T-helper 2 cell treated with Interferon-gamma antibody and Interleukin-4, amounts not matched to agents 5 μg/mL and 100 μg/mL, for 36 hours (primary cell): ENCODE measurements at places on chromosomes 4 and X.

DNA sequence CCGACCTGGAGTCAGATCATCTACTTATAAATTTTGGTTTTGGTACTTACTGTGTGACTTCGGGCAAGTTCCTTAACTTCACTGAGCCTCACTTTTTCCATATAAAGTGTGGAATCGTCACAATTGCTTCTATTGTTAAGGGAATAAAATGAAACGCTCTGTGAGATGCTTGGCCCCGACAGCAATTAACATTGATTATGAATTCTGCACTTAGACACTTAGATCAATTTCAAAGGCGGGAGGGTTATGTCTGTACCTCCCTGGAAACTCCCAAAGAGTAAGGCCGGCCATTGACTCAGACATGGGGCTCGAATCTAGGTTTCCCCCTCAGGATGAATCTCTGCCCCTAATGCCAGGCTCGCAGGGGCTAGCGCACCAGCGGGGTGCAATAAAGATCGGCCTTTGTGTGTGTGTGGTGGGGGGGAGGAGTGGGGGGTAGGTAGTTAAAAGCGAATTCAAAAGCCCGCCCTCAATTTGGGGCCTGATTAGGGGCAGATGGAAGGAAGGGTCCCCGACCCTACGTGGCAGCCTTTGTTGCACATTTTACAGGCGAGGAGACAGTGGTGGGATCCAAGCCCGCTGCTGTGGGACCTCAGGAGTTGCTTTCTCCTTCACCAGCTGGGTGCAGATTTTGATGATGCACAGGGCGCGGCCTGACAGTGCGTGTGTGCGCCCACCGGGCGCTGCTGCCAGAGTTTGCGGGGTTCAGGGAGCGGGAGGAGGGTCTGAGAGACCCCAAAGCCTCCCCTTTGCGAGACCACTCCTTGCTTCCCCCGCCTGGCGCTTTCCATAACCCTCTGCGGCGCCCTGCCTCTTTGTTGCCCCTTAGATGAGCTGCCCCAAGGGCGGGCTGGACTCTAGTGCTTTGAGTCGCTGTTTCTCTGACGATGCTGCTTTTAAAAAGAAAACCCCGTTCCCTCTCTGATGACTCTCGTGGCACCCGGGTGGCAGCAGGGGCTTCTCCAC, 9.6 kb downstream of the MSX1 start:
- DNase-seq, result no peak
- peaks cover 4% of the 10 kb centered on the region for H3K36me3 ChIP-seq
- peaks cover 3% of the 10 kb centered on the region for H3K4me1 ChIP-seq
- peaks cover 72% of the 10 kb centered on the region for H3K27me3 ChIP-seq
- no peak overlapping the region for H3K4me3 ChIP-seq

GRCh38 chrX:1518512-1518911, 18.5 kb downstream of the P2RY8 start:
- no peak overlapping the region for H3K4me3 ChIP-seq
- DNase-seq, result no peak
- peak overlapping the region; percentile 15 for H3K27ac ChIP-seq

- DNase-seq, result no peak
- H3K36me3 ChIP-seq, result peaks cover 8% of the 10 kb centered on the region
- H3K4me3 ChIP-seq, result no peak overlapping the region
- H3K27me3 ChIP-seq, result no peaks in the 10 kb centered on the region
These were observed 70.3 kb downstream of the RAB28 start for GRCh38 chr4:13413729-13414437.

DNA sequence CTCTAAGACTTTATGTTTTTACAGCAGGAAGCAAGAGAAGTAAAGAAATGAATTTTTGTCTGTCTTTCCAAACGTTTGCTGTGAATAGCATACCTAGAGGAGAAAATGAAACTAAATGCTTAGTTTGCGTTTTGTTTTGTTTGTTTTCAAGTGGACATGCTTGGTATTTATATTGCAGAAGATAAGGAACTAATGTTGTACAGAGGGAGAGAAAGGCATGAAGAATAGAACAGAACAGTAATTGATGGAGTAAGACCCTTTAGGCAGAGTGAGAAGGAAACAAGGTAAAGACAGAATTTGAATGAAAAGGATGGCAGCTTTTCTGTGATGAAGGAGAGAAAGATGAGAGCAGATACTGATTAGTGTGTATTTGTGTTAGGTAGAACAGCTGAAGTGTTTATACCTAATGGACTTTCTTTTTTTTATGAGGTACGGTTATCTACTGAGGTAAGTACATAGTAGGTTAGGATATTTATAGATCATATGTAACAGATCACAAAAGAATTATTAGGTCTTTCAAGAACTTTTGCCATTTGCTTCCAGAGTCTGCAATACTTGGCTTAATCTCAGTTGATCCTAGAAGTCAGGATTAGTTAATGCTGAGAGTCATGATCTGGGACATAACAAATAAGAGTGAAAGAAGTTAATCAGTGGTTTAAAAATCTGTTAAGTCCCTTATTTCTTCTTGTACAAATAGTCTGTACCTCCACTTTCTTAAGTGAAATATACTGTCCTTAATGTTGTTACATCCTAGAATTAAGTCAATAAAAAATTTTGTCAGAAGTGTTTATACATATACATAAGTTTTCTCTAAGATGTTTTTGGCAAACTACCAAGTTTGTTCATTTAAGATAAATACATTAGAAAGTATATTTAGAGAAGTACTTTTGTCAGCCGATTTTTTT, 36.8 kb downstream of the FABP2 start:
- H3K27ac ChIP-seq, result peak overlapping the region; percentile 79
- H3K4me3 ChIP-seq, result peak overlapping the region; percentile 74
- peaks cover 3% of the 10 kb centered on the region for H3K36me3 ChIP-seq

DNA sequence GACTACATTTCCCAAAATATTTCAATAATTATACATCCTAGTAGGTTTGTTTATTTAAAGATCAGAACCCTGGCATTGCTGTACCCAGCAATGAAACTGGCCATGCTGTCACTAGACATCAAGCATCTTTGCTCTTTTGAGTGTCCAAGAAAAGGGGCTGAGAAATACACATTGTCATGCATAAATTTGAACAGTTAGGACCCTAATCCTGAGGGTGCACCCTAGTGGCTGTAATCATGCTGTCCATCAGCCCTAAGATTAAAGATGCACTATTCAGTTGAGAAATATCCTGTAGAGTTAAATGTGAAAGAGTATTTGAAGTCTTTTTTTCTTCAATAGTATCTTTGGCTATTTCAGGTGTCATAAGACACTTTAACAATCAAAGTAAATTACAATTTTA, 108.8 kb downstream of the NFKB1 start:
- peak overlapping the region; percentile 18 for H3K27ac ChIP-seq
- H3K27me3 ChIP-seq, result no peaks in the 10 kb centered on the region
- peaks cover 94% of the 10 kb centered on the region for H3K36me3 ChIP-seq
- no peak for DNase-seq
- peaks cover 76% of the 10 kb centered on the region for H3K4me1 ChIP-seq

GRCh38 chr4:56871371-56871866, 36.3 kb upstream of the REST start:
- H3K36me3 ChIP-seq, result no peaks in the 10 kb centered on the region
- no peak overlapping the region for H3K27ac ChIP-seq
- no peaks in the 10 kb centered on the region for H3K4me1 ChIP-seq
- H3K27me3 ChIP-seq, result peaks cover 9% of the 10 kb centered on the region

GRCh38 chr4:139501927-139502899, 48.3 kb downstream of the RAB33B start:
- DNase-seq, result no peak
- no peaks in the 10 kb centered on the region for H3K27me3 ChIP-seq
- H3K36me3 ChIP-seq, result peaks cover 6% of the 10 kb centered on the region
- no peak overlapping the region for H3K27ac ChIP-seq
- no peak overlapping the region for H3K4me3 ChIP-seq

DNA sequence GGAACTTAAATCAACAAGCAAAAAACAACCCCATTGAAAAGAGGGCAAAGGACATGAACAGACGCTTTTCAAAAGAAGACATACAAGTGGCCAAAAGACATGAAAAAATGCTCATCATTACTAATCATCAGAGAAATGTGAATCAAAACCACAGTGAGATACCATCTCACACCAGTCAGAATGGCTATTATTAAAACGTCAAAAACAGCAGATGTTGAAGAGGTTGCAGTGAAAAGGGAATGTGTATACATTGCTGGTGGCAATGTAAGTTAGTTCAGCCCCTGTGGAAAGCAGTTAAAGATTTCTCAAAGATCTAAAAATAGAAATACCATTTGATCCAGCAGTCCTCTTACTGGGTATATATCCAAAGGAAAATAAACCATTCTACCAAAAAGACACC, 22.6 kb downstream of the RTL9 start:
- no peak overlapping the region for H3K4me3 ChIP-seq
- no peaks in the 10 kb centered on the region for H3K36me3 ChIP-seq
- H3K27ac ChIP-seq, result no peak overlapping the region
- DNase-seq, result no peak
- no peaks in the 10 kb centered on the region for H3K4me1 ChIP-seq

DNA sequence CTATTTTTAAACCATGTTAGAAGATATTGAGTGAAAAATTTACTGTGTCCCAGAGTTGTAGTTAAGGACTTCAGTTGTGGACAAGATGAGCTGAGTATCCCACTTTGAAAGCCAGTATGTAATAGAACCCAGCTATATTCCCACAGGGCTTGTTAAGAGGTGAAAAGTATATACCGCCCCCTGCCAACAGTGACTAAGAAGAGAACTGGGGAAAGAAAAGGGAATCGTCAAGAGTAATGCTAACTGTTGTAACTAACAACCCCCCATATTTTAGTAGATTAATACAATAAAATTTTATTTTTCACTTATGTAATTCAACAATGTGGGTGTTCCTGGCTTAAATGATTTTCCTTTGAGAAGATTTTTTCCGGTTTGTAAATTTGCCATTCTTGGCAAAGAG, 250.4 kb upstream of the GIMD1 start:
- H3K4me1 ChIP-seq, result no peaks in the 10 kb centered on the region
- no peaks in the 10 kb centered on the region for H3K36me3 ChIP-seq
- H3K4me3 ChIP-seq, result no peak overlapping the region

DNA sequence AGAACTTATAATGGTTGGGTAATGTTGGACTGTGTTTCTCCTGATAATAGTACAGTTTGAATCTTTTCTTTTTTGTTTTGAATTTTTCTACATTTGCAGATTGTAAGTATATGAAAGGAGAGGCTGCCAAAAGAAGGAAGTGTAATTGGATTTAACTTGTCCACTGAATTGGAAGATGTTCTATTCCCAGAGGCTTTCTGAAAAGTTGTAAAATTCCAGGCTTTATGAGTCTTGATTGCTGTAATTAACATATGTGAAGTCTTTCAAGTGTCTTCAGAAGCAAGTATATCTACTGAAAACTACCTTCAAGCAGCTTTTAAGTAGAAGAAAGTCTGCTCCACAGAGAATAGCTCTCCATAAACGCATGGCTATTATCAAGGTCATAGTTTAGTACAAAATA, 2456.4 kb downstream of the PCDH7 start:
- no peaks in the 10 kb centered on the region for H3K4me1 ChIP-seq
- no peak overlapping the region for H3K4me3 ChIP-seq
- H3K27ac ChIP-seq, result no peak overlapping the region
- H3K27me3 ChIP-seq, result no peaks in the 10 kb centered on the region
- DNase-seq, result no peak
- no peaks in the 10 kb centered on the region for H3K36me3 ChIP-seq

DNA sequence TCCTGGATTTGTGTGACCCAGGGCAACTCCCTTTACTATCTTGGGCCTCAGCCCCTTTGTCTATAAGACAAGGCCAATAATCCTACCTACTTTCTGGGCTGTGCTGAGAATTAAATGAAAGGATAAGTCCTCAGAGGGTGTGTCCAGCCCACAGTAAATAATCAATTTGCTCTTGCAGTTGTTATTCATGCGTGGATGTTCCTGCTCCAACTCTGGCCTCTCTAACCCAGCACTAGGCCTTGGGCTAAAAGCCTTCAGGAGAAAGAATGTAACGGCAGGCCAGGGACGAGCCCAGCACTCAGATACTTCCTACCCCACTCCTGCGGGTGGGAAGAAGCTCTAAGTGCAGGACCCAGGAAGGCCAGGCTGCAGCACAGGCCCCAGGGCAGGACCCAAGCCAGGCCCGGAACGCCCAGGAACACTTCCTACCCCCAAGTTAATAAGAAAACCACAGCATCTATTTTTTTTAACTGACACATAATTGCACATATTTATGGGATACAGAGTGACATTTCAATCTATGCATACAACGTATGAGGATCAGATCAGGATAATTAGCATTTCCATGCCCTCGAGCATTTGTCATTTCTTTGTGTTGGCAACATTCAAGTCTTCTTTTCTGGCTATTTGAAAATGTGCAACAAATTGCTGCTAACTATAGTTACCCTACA, 179.6 kb upstream of the RBPJ start:
- DNase-seq, result no peak
- no peaks in the 10 kb centered on the region for H3K27me3 ChIP-seq
- peak overlapping the region; percentile 47 for H3K4me3 ChIP-seq
- H3K4me1 ChIP-seq, result peaks cover 62% of the 10 kb centered on the region
- peak overlapping the region; percentile 88 for H3K27ac ChIP-seq

GRCh38 chr4:71132486-71132885, 139.0 kb downstream of the DCK start:
- H3K4me3 ChIP-seq, result no peak overlapping the region
- peaks cover 5% of the 10 kb centered on the region for H3K27me3 ChIP-seq
- no peak for DNase-seq

- H3K27ac ChIP-seq, result no peak overlapping the region
- H3K4me3 ChIP-seq, result no peak overlapping the region
- no peaks in the 10 kb centered on the region for H3K36me3 ChIP-seq
- no peaks in the 10 kb centered on the region for H3K27me3 ChIP-seq
- no peaks in the 10 kb centered on the region for H3K4me1 ChIP-seq
These were observed 394.6 kb downstream of the SPOCK3 start for GRCh38 chr4:166839615-166840251.

DNA sequence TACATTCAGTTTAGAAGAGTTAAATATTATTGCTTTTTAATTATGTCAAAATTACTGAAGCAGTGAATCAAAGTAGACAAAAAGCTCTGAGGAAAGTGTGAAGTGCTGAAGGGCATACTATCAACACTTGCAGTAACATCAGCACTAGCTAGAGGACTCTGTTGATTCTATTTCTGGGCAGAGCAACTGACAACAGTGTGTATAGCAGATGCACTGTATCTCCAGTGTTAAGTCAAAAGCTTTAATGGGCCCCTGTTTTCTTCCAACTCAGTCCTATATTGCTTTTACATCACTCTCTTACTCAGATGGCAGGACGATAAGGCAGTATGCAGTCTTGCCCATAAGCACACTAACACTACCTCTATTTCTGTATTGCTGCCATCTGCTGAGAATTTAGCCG, 435.2 kb upstream of the AMOT start:
- H3K4me1 ChIP-seq, result no peaks in the 10 kb centered on the region
- no peaks in the 10 kb centered on the region for H3K36me3 ChIP-seq
- no peaks in the 10 kb centered on the region for H3K27me3 ChIP-seq
- H3K27ac ChIP-seq, result no peak overlapping the region
- no peak overlapping the region for H3K4me3 ChIP-seq
- DNase-seq, result no peak

GRCh38 chr4:75398501-75398900, 115.7 kb downstream of the RCHY1 start:
- H3K36me3 ChIP-seq, result no peaks in the 10 kb centered on the region

- H3K4me1 ChIP-seq, result peaks cover 1% of the 10 kb centered on the region
- no peaks in the 10 kb centered on the region for H3K27me3 ChIP-seq
- no peak overlapping the region for H3K4me3 ChIP-seq
- no peak for DNase-seq
These were observed 137.5 kb downstream of the RASL11B start for GRCh38 chr4:52999626-53000025.

GRCh38 chr4:65195666-65196065, 474.6 kb downstream of the EPHA5 start:
- no peaks in the 10 kb centered on the region for H3K4me1 ChIP-seq
- no peaks in the 10 kb centered on the region for H3K36me3 ChIP-seq
- no peak for DNase-seq
- H3K4me3 ChIP-seq, result no peak overlapping the region
- H3K27ac ChIP-seq, result no peak overlapping the region
